DMS79 treated with DMSO at 0.1 percent for 48 hours (cell line): ENCODE measurements at places on chromosomes 13 and 19.

- no peak for DNase-seq
Observed at GRCh38 chr19:41175801-41176777, 16.9 kb upstream of the CYP2S1 start.

GRCh38 chr13:93147298-93147645 is 79.3 kb upstream of the GPC6 start:
- DNase-seq: no peak

GRCh38 chr13:34617473-34618083 is 324.5 kb upstream of the NBEA start:
- DNase-seq: no peak

DNA sequence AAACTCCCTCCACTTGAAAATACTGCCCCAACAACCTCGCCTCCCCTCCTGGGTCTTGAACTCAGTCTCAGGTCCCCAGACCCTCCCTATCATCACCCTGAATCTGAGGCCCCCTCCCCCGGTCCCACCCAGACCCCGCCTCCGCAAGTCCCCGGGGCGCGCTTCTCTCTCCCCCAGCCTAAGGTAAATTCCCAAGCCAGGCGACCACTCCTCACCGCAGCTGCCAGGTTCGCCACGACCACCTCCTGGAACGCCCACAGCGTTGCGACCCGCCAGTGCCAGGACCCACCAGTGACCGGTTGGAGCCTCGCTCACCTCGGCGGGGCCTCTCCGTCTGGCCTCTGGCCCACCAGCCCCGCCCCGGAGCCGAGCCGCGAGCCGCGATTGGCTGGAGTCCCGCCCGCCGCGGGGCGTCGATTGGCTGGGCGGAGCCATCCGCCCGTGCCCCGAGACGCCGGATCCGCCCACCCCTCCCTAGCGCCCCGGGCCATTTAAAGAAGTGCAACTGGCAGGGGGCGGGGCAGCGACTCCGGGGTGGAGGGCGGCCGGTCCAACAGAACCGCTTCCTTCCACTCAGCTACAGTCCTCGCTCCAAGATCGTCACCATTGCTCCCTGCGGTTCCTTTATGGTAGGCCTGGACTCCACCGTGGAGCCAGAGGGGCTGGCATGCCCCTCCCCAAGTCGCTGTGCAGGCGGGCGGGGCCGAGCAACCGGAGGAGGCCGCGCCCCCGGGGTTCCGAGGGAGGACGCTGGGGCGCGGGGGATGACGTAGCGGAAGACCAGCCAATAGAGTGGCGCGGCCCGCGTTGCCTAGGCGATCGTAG is at the start of gene SERTAD3:
TSS of gene SERTAD3 (minus strand) at position 336 of the 825 bp plus-strand sequence. CDS start 2,255 bp downstream, outside the sequence.
- DNase-seq: peak; percentile 94

GRCh38 chr19:31214997-31215396 is 134.2 kb downstream of the TSHZ3 start:
- DNase-seq: no peak

GRCh38 chr19:13300421-13301030 is 150.3 kb downstream of the IER2 start:
- no peak for DNase-seq

DNA sequence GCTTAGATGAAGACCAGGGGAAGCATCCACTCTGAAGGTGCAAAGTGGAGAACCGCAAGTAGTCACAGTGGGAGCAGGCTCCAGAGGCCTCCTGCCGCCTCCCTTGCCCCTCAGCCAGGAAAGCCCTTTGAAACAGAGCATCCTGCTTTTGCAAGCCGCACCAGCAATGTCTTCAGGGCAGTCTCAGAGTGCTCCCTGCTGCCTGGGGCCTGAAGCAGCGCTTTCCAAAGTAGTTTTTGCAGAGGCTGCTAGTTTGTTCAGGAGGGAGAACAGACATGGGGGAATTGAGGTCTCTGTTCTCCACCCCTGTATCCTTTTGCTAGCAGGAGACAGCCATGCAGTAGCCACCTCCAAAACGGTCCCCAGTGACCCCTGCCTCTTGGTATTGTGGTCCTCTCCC is 15.8 kb upstream of the POP4 start:
- peak; percentile 5 for DNase-seq

GRCh38 chr13:102693776-102694175 is 1.1 kb downstream of the METTL21C start:
- no peak for DNase-seq

- DNase-seq: peak; percentile 81
Observed at GRCh38 chr19:57613941-57614743, at the start of gene ZNF134. Gene ZNF134 (plus strand): TSS chr19:57614242. CDS start chr19:57619469, 5,227 bp downstream.

GRCh38 chr19:15374105-15374651 is 5.4 kb downstream of the AKAP8 start:
- no peak for DNase-seq

GRCh38 chr19:33740811-33741396 is 55.8 kb upstream of the KCTD15 start:
- DNase-seq: no peak

DNA sequence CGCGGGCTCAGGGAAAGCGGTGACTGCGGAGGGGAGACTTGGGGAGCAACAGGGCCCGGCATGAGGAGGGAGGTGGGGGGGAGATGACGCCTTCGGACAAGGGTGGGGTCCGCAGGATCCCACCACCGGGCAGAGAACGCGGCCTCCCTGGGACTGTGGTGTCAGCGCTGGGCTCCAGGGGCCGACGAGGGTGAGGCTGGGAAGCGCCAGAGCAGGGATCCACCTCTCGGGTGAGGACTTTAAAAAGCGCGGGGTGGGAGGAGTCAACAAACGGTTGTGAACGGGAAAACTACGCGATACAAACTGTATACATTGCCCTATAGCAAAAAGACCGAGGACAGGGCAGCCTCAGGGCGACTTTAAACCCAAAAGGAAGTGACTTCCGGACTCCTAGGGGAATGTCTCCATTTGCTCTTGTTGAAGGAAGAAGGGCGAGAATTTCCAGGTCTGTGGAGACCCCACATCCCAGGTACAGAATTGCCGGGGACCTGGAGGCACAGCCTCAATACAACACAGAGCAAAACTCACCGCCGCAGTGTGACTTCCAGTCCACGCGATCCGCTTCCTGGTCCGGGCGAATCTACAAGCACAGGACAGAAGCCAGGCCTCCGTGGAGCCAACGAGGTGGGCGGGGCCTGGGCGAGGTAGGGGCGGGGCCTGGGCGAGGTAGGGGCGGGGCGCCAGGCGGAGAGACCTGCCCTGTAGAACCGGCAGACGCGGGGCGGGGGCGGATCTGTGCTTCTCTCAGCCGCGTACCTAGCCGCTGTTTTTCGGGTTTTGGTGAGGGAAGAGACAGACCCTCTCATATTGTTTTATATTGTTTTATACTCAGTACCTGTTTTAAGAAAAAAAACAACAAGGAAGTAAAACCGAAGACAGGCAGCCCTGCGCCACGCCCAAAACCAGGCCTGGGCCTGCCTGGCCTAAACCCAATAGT is at the start of gene ZNF888:
TSS of gene ZNF888 (minus strand) at position 588 of the 937 bp plus-strand sequence. CDS start 5,555 bp downstream, outside the sequence.
- DNase-seq: peak; percentile 79

GRCh38 chr13:45949161-45949560 is 97.6 kb upstream of the SIAH3 start:
- no peak for DNase-seq

GRCh38 chr13:112053744-112054615 is 13.0 kb upstream of the SOX1 start:
- DNase-seq: no peak

- no peak for DNase-seq
Observed at GRCh38 chr13:32537580-32538142, 934 bp downstream of the N4BP2L2 start.

- no peak for DNase-seq
Observed at GRCh38 chr13:100566543-100566942, 22.0 kb downstream of the GGACT start.

DNA sequence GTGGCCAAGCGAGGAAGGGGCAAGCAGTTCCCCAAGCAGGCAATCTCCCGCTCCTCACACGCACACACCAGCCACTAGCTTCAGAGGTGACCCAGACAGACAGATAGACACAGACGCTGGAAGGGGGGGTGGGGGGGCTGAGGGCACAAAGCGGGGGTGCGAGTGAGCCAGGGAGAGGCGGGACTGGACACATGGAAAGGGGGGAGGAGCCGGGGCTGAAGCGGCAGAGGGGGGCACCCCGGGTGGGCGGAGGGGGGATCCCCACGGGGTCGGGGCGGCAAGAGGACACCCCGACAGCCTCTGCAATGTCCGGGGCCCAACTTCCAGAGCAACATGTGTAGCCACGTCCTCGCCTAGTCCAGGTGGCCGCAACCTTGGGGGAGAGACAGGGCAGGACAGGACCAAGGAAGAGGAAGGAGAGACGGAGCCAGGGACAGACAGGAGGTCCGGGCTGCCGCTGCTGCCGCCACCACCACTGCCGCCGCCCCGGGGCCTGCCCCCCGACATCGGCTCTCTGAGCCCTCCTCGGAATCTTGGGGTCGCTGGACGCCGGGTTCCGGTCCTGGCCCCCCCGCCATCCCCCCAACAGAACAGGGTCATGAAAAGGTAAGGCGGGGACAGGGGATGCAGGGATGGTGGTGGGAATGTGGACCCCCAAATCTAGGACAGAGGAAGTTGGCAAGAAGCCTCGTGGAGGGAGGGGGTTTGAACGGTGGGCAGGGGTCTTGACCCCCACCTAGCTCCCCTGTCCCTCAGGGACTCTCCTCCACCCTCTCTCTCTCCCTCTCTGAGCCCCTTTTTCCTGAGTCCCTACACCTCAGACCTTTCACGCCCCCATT is 1.1 kb downstream of the GRIN2D start:
- no peak for DNase-seq

DNA sequence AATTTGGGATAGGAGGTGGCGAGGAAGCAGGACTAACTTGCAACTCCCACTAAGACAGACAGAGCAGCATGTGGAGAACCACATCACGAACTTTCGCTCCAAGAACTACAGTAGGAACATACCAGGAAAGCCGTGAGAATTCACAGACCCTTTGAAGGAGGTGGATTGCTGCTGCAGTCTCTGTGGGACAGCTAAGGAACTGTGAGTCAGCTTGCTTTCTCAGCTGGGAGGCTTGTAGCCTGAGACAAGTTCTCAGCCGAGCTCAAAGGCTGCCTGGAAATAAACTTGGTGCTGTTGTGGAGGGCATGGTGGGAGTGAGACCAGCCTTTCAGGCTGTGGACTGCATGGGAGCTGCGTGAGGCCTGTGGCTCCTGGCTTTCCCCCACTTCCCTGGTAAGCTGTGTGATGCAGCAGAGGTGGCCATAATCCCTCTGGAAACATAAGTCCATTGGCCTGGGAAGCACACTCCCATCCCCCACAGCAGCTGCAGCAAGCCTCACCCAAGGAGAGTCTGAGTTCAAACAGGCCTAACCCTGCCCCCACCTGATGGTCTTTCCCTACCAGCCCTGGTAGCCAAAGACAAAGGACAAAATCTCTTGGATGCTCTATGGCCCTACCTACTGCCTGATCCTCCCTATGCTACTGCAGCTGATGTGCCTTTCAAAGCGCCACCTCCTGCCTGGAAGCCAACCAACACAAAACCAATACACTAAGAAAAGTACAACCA is 441.1 kb upstream of the HTR2A start:
- no peak for DNase-seq

GRCh38 chr19:49362929-49363267 is 682 bp upstream of the TEAD2 start:
- DNase-seq: no peak

GRCh38 chr13:30332456-30333143 is 25.2 kb upstream of the KATNAL1 start:
- DNase-seq: no peak

GRCh38 chr13:109783447-109783814 is 3.0 kb downstream of the IRS2 start:
- DNase-seq: no peak

GRCh38 chr13:64510747-64511146 is 2719.4 kb downstream of the PCDH9 start:
- DNase-seq: no peak

GRCh38 chr13:98397221-98397620 is 179.7 kb downstream of the STK24 start:
- DNase-seq: peak; percentile 90

- DNase-seq: no peak
Observed at GRCh38 chr13:67642657-67643056, 412.5 kb upstream of the PCDH9 start.

- no peak for DNase-seq
Observed at GRCh38 chr13:58165617-58166016, 534.1 kb downstream of the PCDH17 start.

DNA sequence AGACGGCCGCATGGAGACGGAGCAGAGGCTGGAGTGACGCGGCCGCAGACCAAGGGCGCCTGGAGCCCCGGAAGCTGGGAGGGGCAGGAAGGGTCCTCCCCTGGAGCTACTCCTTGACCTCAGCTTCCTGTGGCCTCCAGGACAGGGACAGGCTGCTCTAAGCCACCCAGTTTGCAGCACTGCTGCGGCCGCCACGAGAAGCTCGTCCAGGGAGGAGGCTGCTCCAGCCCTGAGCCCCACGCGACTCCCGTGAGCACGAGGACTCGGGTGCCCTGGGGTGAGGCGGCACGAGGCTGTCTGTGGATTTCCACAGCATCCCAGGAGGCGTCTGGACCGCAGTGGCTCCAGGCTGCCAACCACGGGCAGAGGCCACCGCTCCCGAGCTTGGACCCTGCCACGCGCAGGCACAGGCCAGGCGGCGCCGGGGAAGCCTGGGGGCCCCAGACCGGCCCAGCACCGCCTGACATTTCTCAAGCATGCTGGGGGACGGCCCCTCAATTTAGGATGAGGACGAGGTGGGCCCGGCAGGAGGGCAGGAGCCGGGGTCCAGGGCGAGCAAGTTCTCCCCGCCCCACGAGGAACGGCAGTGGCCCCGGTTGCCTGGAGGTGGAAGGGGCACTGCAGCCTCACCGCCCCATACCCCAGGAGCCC is 10.7 kb downstream of the SBNO2 start:
- no peak for DNase-seq
